Testis (tissue), 5 donors: ENCODE measurements at places on chromosomes 6 and 20. TPM values are rescaled to one million over a fixed set of nuclear protein-coding genes. Genes with fewer than 3 reads are reported as not detected.

GSTA2 gene
- total RNA-seq = 85.9 TPM

SLC44A4 gene
- 1.2 TPM for total RNA-seq

C6orf15 gene
- not detected for total RNA-seq

AKAP12 gene
- total RNA-seq = 280 TPM

CRISP2 gene
- total RNA-seq = 739 TPM

PRPF6 gene
- 107 TPM for total RNA-seq

GJA10 gene
- 0.19 TPM for total RNA-seq

GRCh38 chr6:4320860-4321259 lies 185.5 kb upstream of the ECI2 start:
- no peak for DNase-seq

- peak; percentile 58 for DNase-seq
Measured at GRCh38 chr20:46139266-46139889, 21.3 kb downstream of the CD40 start.

- no peak for DNase-seq
Measured at GRCh38 chr6:148250975-148251685, 91.5 kb upstream of the SASH1 start.

DNA sequence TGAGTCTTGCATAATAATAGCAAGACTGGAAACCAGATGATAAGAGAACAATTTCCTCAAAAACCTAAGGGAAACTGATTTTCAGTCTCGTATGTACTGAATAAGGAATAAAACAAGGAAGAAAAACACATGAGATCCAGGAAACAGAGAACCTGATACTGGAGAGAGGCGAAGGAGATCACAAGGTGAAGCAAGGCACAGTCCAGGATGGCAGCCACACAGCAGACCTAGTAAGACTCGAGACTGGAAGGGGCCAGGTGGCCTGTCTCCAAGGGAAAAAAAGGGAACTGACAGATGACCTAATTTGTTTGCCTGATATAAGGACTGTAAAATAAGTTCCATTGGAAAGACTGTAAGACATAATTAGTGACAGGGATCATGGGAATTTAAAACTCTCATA lies 71.1 kb downstream of the TASP1 start:
- DNase-seq = no peak

- no peak for DNase-seq
Measured at GRCh38 chr20:45426320-45427016, 10.5 kb downstream of the PIGT start.

- no peak for DNase-seq
Measured at GRCh38 chr6:67757465-67758033, 877.5 kb upstream of the ADGRB3 start.

GRCh38 chr6:1593286-1593957 lies 16.3 kb upstream of the FOXC1 start:
- DNase-seq = no peak

GRCh38 chr6:2782356-2782708 lies 17.1 kb downstream of the WRNIP1 start:
- DNase-seq = no peak

DNA sequence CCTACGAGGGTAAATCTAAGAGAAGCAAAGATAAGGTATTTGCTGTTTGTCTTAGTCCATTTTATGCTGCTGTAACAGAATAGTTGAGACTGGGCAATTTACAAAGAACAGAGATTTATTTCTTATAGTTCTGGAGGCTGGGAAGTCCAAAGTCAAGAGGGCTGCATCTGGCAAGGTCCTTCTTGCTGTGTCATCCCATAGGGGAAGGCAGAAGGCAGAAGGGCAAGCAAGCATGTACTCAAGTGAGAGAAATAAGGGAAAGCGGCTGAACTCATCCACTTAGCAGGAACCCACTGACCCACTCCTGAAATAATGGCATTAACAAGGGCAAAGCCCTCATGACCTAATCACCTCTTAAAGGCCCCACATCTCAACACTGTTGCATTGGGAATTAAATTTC lies 102.7 kb downstream of the AGPAT4 start:
- DNase-seq = no peak
